ENCODE measurements at places on chromosomes 4 and X.

DNA sequence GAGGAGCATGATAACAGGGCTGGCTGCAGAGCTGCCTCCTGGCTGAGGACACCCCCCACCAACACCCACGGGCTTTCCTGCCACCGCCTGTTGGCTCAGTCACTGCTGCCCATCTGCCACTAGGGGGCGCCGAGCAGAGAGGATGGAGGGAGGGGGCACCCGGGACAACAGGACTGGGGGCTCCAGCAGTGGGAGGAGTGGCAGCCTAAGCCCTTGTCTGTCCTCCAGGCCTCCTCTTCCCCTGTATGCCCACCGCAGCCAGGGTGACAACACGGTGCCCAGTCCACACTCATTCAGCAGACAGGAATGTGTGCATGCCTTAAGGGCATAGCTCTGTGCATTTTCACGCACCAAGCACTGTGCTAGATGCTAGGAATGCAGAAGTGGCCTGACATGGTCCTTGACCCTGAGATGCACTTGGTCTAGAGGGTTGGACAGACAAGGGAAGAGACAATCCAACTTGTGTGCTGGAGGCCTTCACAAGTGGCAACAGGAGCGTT, 149.9 kb downstream of the AMMECR1 start:
- DNase-seq = peak; percentile 74

DNA sequence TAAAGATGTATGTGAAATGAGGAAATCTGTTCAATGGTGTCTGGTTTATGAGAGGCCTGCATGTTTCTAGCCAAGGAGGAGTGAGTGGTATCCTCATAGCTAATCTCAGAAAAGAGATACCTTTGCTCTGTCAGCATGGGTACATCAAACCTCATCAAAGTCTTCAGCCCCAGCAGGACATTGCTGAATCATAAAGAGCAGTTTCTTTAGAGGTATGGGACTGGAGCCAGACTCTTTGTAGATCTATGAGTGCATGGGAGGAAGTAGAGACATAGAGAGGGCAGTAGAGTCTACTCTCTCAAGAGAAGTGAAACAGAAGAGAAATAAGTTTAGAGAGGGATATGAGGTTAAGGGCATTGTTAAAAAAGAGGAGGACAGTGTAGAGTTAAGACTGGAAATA, 1950.9 kb downstream of the ARAP2 start:
- no peak for DNase-seq

- DNase-seq = no peak
These were observed 12.2 kb upstream of the FGF2 start for GRCh38 chr4:122814426-122814825.

- DNase-seq = no peak
These were observed 307.5 kb upstream of the SLIT2 start for GRCh38 chr4:19944251-19944650.

DNA sequence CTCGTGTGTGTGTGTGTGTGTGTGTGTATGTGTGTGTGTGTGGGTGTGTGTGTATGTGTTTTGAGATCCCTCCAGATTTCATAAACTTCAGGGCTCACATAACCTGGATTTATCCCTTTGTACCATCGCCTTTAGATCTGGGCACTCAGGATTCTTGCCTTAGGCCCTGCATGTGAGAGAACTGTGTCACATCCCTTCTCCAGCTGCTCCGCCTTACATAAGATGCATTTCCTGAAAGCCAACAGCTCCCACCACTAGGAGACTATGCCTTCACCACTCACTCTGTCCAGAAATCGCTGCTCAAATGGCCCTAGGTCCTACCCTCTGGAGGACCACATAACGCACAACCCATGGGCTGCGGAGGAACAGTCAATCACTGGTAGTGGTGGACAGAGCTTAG, 348.8 kb downstream of the CCSER1 start:
- DNase-seq = no peak
